ENCODE measurements at places on chromosomes 11 and 22.

DNA sequence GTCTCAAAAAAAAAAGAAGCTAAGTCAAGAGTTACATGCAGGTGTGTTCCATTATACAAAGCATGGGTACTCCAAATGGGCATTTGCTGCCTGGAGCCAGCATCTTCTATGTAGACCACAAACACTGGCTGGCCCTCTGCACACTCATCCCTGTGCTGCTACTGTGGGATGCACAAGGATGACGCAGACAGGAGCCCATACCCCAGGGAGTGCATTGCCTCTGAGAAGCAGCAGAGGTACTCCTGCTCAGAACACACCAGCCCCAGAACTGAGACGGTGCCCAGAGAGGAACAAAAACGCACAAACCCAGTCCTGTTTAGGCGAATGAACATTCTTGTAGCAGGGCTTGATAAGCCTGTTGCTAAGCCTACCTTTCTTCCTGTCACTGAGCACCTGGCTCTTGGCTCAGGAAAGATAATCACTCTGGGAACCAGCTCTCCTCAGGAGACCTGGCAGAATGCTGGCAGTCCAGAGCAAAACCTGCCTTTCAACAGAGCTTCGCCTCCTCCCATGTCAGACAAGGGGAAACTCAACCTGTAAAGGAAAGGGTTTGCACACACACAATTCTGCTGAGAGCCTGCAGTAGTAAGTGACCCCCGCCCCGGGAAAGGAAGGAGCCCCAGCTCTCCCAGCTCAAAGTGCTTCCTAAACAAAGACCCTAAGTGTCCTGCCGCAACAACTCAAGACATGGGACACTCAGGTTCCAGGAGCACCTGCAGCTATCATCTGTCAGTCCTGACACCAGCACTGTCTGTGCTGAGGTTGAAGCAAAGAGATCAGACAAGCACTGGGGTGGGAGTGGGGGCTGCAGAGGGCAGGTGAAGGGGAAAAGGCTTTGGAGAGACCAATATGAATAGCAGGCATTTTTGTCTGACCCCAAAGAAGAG lies 145.7 kb downstream of the TENM4 start:
- DNase-seq: no peak

GRCh38 chr11:63872800-63873197 lies 33.9 kb downstream of the MARK2 start:
- no peak for DNase-seq

DNA sequence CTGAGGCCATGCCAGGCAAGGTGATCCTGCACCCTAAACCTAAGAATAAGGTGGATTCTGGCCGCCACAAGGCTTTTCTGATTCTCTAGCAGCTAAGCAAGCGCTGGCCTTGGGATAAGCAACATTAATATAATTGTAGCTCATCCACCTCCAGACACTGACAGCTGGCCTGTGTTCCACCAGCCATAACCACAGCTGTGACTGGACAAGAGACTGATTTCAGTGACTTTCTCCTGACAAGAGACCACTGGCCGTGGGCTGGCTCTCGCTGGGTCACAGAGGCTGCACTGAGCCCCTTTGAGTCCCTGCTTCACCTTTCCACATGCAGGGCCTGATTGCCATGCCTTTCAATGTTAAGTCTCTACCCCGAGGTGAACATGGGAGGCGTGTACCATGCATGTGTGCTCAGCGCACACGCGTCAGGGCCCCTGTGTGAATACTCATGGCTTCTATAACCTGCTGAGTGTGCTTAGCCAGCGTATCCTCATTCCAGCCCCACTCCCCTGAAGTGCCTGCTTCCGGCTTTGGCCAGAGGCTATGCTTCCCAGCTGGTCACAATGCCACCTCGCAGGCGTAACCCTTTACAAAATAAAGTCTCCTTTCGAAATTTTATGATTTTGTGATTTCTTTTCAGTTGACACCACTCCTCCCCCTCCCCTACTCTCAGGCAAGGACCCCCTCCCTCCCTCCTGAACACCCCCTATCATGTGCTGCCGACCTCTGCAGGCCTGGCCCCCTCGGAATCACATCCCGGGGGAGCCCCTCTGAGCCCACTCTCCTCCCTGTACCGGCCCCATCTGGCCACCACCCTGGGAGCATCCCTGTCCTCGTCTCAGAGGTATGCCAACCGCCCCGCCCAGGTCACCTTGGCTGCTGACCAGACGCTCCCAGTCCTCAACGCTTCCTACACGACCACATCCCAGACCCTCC lies 128.1 kb downstream of the CTTN start:
- no peak for DNase-seq

DNA sequence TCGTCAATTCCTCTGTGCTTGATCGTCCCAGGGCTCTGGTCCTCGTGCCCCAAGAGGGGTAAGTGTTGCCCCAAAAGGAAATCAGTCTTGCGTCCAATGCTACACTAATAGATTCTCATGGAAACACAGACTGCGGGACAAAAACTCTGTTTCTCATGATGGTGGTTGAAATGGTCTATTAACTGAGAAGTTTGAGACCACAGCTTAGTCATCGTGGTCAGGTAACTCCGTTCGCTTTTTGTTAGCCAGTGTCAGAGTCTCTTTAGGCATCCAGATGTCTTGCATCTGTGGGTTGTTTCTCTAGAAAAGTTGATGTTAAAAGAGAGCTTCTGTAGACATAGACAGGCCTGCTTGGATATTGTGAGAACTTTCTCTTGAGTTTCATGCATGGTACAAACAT lies 104.6 kb upstream of the SORL1-AS1 start:
- DNase-seq: peak; percentile 57

DNA sequence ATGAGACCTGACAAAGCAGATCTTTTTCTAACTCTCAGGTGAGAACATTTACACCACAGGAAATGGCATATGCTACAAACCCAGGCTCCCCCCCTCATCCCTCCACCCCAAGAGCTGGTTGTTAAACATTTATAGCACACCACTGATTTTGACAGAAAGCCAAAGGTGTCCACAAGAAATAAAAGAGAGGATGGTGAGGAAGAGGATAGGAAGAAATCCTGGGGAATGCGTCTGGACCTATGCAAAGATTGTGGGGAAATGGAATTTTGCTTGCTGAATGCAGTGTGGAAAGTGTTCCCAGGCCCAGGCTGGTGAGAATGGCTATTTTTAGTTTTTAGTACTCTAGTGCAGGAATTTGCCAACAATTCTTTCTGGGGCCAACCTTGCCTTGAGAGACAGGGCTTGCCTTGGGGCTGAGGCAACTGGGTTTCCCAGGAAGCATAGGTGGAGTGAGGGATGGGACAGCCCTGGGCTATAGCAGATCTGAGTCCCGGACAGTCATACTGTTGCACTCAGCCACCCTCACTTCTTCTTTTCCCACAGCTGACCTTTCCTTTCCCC lies 163.9 kb downstream of the ADAMTS15 start:
- peak; percentile 18 for DNase-seq

GRCh38 chr11:67640021-67640757 lies 626 bp upstream of the TBX10 start:
- DNase-seq: no peak

GRCh38 chr11:10592331-10592730 lies 23.9 kb upstream of the LYVE1 start:
- DNase-seq: peak; percentile 81

Measured in MV-4-11 (cell line).